Liver (tissue), 10 donors: ENCODE measurements at places on chromosomes 4 and X.

- no peaks in the 10 kb centered on the region for H3K4me1 ChIP-seq
- no peak overlapping the region for H3K27ac ChIP-seq
- H3K27me3 ChIP-seq, result no peaks in the 10 kb centered on the region
- no peak for DNase-seq
These were observed 74.1 kb downstream of the EFNB1 start for GRCh38 chrX:68902706-68903504.

DNA sequence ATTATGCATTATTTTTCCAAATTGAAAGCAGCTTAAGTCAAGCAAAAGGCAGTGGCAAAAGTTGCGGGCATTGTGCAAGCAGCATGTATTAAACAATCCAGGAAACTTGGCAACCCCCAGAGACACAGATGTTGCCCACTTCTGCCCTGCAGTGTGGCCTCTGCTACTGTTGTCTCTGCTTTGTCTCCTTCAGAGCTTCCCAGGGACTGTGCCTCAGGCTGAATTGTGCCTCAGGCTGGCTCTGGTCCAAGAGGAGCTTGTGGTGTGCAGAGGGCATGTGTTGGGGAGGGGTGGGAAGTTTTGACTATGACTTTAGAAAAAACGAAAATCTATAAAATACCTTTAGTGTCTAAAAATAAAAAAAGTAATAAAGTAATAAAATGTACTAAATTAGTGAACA, 201.4 kb downstream of the CCSER1 start:
- H3K27me3 ChIP-seq, result peaks cover 2% of the 10 kb centered on the region
- H3K4me3 ChIP-seq, result no peak overlapping the region
- no peaks in the 10 kb centered on the region for H3K4me1 ChIP-seq
- no peaks in the 10 kb centered on the region for H3K36me3 ChIP-seq

GRCh38 chr4:165402375-165402774, 23.6 kb downstream of the CPE start:
- no peaks in the 10 kb centered on the region for H3K27me3 ChIP-seq
- no peak for DNase-seq
- H3K36me3 ChIP-seq, result no peaks in the 10 kb centered on the region

DNA sequence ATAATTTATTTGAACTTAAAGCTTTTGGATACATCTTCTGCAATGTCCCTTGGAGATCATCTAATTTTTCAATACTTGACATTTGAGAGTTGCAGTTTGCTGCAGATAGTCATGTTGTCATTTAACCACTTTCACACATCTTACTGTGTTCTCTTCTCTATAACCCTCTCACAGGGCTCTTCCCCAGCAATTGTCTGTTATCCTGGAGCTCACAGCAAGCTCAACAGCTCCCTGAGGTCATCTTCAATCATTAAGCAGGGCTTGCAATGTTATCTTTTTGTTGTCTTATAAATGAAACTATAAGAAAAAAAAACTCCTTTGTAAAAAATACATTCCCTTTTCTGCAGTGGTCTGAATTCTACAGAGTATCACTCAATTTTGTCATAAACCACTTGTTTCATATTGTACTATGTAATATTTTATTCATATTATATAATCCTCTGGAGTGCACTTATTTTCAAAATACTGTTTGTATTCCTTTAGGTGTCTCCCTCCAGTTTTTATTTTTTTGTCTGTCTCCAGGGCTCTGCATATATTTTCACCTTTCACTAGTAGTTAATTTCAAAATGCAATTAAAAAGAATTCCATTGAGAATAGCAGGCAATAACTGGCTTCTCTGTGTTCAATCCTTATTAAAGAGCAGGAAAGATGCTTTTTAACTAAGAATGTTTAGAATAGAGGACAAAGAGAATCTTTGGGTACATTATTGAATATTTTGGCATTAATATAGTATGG, 106.3 kb upstream of the ARSJ start:
- H3K27ac ChIP-seq, result no peak overlapping the region
- no peak for DNase-seq
- no peaks in the 10 kb centered on the region for H3K27me3 ChIP-seq
- no peaks in the 10 kb centered on the region for H3K4me1 ChIP-seq
- no peaks in the 10 kb centered on the region for H3K36me3 ChIP-seq

DNA sequence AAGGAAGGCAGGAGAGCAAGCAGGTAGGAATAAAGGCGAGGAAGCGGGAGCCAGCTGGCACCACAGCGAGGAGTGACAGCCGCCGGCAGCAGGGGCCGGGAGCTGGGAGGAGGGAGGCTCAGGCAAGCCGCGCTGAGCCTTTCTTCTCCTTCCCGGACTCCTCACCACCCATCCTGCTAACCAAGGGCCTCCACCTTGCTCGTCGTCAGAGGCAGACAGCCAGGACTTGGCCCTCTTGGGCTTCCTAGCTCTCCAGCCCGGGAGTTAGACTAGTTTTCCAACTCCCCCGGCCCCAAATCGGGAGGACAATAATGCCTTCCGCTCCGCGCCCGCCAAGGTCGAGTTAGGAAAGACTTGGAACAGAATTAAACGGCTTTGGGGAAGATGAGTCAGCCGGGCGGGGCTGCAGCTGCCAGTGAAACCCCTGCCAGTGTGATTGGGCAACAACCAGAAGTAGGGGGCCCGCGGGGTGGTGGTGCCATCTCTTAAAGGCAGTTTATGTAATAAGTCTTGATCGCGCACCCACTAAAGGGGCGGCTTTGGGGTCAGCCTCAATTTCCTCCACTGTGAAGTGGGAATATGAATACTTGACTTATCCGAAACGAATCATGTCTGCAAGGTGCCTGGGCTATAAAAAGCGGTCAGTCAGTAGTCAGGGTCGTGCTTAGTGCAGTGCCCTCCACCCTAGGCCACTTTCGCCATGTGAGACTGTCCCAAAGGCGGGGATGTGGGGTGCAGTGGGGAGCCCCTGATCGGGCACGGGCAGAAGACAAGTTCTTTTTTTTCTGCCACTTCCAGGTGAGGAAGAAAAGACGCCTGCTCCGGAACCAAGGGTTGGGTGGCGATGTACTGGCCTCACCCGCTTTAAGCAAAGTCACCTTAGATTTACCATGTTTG, 6.7 kb upstream of the HSD17B10 start:
- peak overlapping the region; percentile 59 for H3K27ac ChIP-seq
- DNase-seq, result no peak
- H3K4me1 ChIP-seq, result peaks cover 5% of the 10 kb centered on the region
- H3K36me3 ChIP-seq, result no peaks in the 10 kb centered on the region
- peak overlapping the region; percentile 37 for H3K4me3 ChIP-seq
- H3K27me3 ChIP-seq, result peaks cover 3% of the 10 kb centered on the region

DNA sequence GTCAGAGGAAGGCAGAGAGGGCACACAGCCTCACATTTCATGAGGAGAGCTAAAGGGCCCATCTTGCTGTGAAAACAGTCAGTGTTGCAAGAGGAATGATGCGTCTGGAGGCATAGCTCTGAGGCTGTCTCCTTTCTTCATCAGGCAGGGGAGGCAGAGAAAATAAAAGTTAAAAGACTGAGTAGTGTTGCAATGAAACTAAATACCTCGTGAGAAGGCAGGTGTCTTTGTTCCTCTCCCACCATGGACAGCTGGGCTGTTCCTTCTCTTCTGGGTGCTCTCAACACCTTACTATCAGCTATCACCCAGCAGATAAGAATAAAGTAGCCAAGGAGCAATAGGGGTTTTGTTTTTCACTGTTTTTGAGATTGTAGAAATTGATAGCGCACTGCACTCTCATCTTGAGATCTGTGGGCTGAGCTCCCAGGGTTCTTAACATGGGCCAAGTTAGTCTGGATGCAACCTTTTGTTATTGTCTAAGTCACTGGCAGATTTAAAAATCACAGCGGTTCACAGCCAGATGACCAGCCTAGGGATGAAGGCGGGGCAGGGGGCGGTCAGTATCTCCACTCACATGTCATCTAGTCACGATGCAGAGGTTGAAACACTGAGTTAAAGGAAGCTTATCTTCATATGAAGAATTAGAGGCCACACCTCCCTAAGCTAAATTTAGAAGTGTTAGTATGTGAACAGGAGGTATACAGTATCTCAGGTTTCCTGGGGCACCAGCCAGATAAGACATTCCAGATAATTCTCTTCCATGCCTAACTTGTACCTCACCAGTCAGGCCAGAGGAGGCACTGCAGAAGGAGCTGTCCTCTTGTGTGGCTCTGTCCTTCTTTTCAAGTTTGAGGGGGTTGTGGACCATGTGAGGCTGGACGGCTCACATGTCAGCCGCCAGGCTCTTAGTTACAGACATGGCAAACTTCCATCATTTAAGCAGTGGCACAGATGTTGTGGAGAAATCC, 36.9 kb downstream of the PARM1 start:
- H3K27me3 ChIP-seq, result no peaks in the 10 kb centered on the region
- no peaks in the 10 kb centered on the region for H3K36me3 ChIP-seq
- H3K4me3 ChIP-seq, result no peak overlapping the region
- H3K4me1 ChIP-seq, result no peaks in the 10 kb centered on the region
- H3K27ac ChIP-seq, result no peak overlapping the region

- H3K27ac ChIP-seq, result no peak overlapping the region
- no peaks in the 10 kb centered on the region for H3K27me3 ChIP-seq
- DNase-seq, result no peak
- no peak overlapping the region for H3K4me3 ChIP-seq
These were observed 738.3 kb downstream of the STPG2 start for GRCh38 chr4:97404876-97405523.

GRCh38 chrX:50812995-50813842, 775 bp downstream of the SHROOM4 start:
- peak; percentile 28 for DNase-seq
- H3K27me3 ChIP-seq, result no peaks in the 10 kb centered on the region
- H3K36me3 ChIP-seq, result no peaks in the 10 kb centered on the region
- H3K27ac ChIP-seq, result peak overlapping the region; percentile 64
- H3K4me3 ChIP-seq, result peak overlapping the region; percentile 21
- H3K4me1 ChIP-seq, result no peaks in the 10 kb centered on the region

GRCh38 chr4:152399246-152399645, 136.6 kb downstream of the FBXW7 start:
- no peak overlapping the region for H3K4me3 ChIP-seq
- DNase-seq, result no peak
- no peaks in the 10 kb centered on the region for H3K27me3 ChIP-seq
- H3K27ac ChIP-seq, result no peak overlapping the region

GRCh38 chr4:169119536-169119935, 109.5 kb upstream of the CBR4 start:
- peaks cover 6% of the 10 kb centered on the region for H3K4me1 ChIP-seq
- no peak overlapping the region for H3K27ac ChIP-seq
- peaks cover 35% of the 10 kb centered on the region for H3K36me3 ChIP-seq
- H3K27me3 ChIP-seq, result no peaks in the 10 kb centered on the region
- DNase-seq, result no peak
